ENCODE measurements at places on chromosomes 13 and 19.

DNA sequence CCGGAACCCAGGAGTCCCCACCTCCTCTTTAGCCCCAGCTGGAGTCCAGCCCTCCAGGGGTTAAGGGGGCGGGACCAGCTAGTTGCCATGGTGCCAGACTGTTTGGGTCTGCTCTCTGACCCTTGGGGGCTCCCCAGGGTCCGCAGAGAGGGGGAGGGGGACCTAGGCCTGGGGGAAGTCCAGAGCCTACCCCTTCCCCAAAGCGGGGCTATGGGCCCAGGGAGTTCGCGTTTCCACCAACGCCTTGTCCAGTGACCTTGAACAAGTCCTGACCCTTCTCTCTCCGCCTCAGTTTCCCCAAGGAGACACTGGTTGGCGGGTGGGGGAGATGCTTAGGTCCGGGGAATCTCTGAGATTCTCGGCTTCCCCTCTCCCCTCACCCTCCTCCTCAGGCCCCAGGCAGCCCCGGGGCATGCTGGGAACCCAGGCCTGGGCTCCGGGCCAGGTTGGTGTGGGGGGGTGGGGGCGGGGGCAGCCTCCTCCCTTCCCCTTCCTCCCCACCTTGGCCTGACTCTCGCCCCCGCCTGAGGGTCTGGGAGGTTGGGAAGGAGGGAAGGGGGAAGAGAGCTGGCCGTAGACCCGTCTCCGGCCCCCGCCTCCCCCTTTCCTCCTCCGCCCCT is 2.6 kb upstream of the SPACA6 start:
- DNase-seq, result peak; percentile 87

DNA sequence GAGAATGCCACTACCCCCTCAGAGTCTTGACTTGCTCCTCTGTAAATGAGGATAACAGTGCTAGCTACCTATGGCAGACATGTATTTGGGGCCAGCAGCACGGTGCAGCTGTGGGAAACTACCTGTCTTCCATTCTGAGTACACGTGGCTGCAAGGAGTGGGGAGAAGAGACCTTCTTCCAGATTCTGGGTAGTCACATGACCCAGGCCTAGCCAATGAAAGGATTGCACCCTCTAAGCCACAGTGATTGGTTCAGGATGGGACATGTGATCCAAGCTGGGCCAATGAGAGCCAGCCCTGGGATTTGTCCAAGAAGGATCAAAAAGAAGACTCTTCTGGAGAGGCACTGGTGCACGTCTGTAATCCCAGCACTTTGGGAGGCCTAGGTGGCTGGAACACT is 5.5 kb downstream of the ZNRF4 start:
- no peak for DNase-seq

GRCh38 chr19:9523885-9524474 is 14.5 kb downstream of the ZNF426 start:
- no peak for DNase-seq

GRCh38 chr13:23771552-23771951 is 117.6 kb downstream of the MIPEP start:
- DNase-seq, result no peak

- peak; percentile 32 for DNase-seq
These were observed 396.9 kb upstream of the SLITRK5 start for GRCh38 chr13:87274209-87274819.

DNA sequence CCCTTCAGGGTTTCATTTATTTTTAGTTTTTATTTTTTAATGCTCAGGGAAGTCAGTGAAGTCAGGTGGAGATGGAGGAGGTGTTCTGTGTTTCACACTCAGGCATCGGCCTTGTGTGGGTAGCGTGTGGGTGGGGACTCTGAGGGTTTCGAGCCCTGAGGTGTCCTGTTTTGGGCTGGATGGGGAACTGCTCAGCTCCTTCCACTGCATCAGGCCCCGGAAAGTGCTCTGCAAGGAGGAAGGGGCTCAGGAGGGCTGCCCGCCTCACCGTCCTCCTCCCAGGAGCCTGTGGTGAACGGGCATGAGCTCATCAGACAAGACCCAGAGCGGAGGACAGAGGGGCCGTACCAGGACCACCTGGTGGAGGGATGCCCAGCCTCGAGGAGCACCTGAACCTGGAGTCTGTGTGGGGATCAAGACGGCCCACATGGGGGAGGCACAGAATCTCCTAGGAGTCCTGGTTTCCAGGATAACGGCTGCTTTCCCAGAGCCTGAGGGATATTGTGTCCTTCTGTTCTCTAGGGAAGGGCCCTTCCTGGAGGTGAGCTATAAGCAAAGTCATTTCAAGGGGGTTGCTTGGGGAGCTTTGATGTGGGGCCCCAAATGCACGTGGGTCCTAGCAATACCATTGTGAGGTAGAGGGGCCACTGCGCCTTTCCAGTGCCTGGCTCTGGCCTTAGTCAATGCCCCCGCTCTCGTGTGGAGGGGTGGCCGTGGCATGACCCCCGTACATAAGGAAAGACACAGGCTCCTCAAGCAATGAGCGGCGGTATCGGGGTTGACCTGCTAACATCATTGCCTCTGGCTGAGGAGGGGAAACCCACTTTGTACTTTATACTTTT is 13.5 kb upstream of the GAS6 start:
- DNase-seq, result no peak
